ENCODE measurements at places on chromosomes 16 and 17.

DNA sequence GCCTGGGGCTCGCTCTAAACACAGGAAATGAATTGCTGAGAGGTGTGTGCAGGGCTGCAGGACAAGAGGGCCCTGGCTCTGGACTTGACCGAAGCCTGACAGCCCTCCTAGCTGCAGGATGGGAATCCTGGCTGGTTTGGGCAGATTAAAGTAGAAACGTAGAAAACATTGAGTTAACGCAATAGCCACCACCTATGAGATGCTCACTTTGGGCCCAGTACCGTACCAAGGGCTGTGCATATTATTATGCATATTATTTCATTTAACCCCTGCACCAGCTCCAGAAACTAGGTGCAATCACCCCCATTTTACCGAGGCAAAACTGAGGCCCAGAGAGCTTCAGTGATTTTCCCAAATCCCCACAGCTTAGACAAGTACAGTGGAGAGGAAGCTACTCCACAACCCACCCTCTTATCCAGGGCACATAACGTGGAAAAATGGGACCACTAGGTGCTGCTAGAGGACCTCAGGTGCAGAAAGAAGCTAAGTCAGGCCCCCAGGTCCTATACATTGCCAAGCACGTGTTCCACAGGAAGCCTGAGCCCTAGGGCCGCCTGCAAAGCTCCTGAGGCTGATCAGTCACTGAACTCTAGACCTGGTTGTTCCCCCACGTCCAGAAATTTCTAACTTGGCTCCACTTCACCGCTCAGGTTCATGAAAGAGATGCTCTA, 79.2 kb downstream of the MYH11 start:
- DNase-seq = no peak

GRCh38 chr17:32519228-32520103, 32.7 kb downstream of the CDK5R1 start:
- DNase-seq = peak; percentile 58

DNA sequence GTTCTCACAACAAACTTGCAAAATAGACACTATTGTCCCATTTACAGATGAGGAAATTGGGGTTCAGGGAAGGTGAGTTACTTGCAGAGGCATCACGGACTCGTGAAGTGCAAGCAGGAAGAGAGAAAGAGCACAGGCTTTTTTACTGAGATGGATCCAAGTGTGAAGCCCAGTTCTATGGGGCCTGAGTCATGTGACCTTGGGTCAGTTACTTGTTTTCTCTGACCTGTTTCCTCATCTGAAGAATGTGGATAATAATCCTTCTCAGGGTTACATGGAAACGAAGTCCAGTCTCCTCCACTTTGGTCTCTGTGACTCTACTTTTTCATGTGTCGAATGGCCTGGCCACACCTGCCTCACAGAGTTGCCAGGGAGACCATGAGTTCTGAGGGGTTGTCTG, 134.4 kb downstream of the SPACA3 start:
- DNase-seq = no peak

- no peak for DNase-seq
These were observed 17.4 kb downstream of the ARHGAP27 start for GRCh38 chr17:45414990-45415881.

DNA sequence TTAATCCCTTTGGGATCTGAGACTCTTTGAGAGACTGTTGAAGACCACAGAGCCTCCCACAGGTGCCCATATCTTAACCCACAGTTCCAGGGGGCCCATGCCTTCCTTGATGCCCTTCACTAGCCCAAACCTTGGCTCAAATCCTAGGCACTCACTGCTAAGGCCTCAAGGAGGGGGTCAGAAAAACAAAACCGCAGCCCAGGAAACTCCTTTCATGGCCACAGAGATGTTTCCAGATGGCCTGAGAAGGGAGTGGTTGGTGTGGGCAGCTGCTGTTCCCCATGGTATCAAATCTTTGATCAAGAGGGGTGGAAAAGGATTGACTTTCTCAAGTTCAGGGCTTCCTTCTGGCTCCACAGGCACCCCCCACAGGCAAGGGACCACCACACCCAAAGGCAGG, 44.7 kb downstream of the CDH1 start:
- DNase-seq = no peak

- DNase-seq = no peak
These were observed 4.1 kb upstream of the GFAP start for GRCh38 chr17:44919411-44919810.

DNA sequence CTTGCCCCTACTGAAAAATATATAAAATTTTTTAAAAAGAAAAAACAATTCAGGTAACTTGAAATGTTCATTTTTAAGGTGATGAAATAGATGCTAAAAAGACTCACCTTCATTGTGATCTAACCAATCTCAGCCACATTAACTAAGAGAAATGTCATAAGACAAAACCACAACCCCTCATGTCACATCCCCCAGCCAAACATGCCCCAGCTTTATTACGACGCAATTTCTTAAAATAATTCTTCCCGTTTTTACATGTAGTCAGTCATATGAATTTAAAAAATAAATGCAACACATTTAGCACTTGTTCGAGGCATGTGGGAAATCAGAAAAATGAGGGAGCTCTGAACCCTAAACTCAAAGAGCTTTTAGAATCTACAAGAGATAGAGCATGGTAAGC, 9.5 kb downstream of the AMFR start:
- no peak for DNase-seq

DNA sequence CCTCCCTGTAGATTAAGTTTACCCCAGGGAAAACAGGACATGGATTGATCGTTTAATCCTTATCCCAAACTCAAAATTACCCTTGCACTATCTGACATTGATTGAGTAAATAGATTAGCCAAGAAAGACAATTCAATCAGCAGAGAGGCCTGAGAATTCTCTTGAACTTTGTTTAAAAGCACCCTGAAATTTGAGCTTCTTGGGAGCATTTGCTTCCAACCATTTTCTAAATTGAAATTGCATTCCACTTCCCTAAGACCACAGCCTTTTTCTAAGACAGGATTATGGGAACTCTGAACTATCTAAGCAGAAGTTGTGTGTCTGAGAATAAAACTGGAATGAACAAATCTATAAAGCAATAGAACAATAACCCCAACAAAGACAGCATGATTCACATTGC, 76.6 kb upstream of the TNRC6A start:
- no peak for DNase-seq

GRCh38 chr16:84739349-84740124, 39.7 kb downstream of the USP10 start:
- no peak for DNase-seq

DNA sequence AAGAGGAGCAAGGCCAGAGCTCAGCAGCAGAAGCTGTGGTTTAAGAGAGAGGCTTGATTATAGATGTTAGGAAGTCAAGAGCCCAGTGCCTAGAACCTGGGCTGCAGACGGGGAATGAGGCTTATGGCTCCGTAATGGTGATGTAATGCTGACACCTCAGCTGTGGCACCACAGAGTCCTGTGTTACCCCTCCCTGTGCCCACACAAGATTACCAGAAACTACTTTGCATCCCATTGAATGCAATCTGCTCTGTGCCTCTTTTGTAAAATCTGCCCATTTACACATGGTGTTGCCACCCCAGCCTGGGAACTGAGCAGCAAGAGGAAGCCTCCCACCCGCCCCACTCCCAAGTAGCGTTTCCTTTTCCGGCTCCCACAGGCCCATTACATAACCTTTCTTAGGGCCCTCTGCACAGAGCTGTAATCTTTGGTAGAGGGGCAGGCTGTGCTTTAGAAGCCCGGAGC, 57.0 kb downstream of the PITPNC1 start:
- peak; percentile 57 for DNase-seq

DNA sequence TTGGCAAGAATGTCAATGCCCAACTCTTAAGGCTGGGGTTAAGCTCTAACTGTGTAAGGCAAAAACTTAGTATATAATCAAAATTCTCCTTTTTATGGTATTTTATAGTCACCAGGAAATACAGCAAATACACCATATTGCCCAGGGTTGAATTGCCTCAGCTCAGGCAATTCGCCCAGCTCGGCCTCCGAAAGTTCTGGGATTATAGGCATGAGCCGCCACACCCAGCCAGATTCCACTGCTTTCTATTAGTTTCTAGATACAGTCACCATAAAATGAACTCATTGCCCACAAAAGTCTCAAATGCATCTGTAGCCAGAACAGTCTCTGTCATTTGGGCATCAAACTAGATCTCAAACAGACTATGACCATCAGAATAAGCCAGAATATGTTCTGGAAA, 238.7 kb upstream of the TOX3 start:
- DNase-seq = no peak

- no peak for DNase-seq
These were observed 12.4 kb downstream of the CDYL2 start for GRCh38 chr16:80792031-80792430.

DNA sequence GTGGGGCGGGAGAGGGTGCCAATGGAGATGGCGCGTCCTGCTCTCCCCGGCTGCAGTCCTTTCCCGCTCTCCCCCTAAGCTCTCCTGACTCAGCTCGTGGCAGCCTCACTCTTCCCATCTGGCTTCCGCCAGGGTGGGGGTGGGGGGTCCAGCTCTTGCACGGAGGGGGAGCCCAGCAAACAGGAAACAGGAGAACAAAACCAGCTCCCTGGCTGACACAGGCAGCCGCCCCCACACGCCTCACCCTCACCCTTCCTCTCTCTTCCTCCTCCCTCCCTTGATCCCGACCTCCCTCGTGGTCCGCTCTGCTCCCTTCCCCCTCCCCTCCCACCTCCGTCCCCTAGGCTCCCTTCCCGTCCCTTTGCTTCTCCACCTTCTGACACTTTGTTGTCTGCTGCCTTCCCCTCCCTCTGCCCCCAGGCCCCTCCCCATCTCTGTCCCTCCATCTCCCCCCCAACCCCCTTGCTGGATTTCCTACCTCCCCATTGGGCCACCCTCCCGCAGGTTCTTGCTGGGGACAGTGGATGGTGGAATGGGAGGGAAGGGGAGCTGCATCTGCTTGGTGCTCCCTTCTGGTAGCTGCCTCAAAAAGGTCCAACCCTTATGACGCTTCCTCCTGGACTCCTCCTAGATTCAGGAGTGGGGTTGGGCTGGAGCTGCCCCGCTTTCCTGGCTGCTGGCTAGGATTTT, 23.7 kb downstream of the ARHGAP23 start:
- DNase-seq = no peak

DNA sequence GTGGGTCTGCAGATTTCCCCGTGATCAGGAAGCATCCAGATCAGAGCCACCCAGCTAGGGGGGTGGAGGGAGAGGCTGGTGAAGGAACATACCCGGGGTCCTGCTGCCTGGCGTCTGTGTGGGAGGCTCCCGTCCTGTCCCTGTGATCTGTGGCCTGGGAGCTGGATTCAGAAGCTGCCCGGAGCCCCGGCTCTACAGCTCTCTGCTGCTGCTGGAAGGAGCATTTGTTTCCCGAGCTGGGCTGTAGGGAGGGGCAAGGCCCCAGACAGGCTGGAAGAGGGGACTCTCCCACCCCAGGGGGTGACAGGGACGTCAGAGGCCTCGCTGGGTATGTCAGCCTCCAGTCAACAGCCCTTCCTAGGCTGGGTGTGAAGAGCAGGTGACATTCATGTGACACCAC, 10.2 kb downstream of the SOX8 start:
- DNase-seq = no peak

- DNase-seq = no peak
These were observed 9.1 kb upstream of the UBB start for GRCh38 chr17:16371742-16372141.

- no peak for DNase-seq
These were observed 74.2 kb downstream of the CPPED1 start for GRCh38 chr16:12729448-12729847.

- no peak for DNase-seq
These were observed 12.2 kb downstream of the UNC119 start for GRCh38 chr17:28540231-28540630.

DNA sequence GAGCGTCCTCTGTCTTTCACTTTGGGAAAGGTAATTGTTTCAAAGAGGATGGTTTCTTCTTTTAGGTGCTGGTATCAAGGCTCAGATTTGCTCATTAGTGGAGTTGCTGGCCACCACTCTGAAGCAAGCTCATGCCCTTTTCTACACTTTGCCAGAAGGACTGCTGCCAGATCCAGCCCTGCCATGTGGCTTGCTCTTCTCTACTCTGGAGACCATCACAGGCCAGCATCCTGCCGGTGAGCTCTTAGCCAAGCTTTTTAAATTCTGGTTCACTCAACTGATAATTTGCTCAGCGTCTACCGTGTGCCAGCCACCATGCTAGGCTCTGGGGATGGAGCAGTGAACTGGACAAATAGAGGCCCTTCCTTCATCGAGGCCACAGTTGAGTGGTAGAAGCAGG, 4.3 kb downstream of the COG1 start:
- no peak for DNase-seq

DNA sequence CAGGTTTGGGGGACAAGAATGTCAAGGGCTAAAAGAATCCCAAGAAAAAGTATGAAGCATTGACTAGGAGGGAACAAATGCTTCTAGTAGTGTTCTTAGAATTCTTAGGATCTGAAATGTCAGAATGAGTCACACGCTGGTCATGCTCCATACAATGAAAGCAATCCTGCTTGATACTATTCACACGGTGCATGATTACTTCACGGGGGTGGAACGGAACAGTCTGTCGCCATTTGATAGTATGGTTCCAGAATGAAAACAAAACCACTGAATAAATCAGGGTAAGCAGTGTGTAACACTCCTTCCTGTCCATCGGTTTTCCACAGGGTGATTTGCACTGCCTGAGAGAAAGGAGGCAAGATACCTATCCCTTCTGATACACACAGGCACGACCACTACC, 22.9 kb upstream of the YWHAE start:
- DNase-seq = peak; percentile 17

GRCh38 chr16:30139583-30140481, 16.8 kb upstream of the MAPK3 start:
- DNase-seq = no peak

GRCh38 chr16:54228325-54228724, 58.3 kb downstream of the IRX3 start:
- no peak for DNase-seq

DNA sequence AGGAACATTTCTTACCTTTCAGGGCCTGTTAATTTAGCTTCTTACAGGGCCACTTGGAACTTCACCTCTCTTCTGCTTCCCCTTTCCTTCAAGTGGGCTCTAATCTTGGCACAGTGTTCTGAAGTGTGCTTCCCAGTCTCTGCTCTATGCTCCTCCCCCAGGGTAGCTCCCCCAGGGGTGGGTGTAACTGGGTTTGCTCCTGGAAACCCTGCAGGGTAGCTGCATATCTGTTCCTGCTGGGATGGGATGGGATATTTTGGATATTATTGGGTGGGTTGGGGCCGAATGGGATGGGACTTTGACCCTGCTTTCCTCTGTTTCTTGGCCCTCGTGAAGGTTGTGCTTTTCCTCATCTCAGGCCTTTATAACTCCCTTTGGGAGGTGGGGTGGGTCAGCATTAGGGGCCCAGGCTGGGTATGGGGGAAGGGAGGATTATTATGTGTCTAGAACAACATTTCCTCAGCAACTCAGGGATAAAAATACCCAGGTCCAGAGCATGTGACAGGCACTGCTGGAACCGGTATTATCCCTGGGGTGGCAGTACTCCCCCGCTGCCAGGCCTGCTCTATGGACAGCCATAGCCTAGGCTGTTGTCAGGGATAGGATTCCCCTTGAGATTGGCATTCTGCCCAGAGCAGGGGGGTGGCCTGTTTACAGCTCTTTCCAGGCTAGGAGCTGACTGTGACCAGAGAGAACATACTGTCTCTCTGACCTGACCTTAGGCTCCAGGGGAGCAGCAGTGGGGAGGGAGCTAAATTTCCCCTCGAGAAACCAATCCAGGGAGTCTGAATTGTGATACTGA, 5.0 kb downstream of the NFE2L1 start:
- DNase-seq = no peak

- no peak for DNase-seq
These were observed 193.6 kb downstream of the CDH8 start for GRCh38 chr16:61842666-61843065.

- DNase-seq = no peak
These were observed 97.0 kb upstream of the RBL2 start for GRCh38 chr16:53337294-53337693.

Data from activated CD4-positive, alpha-beta T cell treated with anti-CD3 and anti-CD28 coated beads for 4 hours (primary cell).